ENCODE measurements at places on chromosomes 16 and 17.

- DNase-seq: no peak
Measured at GRCh38 chr16:61797296-61797795, 238.9 kb downstream of the CDH8 start.

DNA sequence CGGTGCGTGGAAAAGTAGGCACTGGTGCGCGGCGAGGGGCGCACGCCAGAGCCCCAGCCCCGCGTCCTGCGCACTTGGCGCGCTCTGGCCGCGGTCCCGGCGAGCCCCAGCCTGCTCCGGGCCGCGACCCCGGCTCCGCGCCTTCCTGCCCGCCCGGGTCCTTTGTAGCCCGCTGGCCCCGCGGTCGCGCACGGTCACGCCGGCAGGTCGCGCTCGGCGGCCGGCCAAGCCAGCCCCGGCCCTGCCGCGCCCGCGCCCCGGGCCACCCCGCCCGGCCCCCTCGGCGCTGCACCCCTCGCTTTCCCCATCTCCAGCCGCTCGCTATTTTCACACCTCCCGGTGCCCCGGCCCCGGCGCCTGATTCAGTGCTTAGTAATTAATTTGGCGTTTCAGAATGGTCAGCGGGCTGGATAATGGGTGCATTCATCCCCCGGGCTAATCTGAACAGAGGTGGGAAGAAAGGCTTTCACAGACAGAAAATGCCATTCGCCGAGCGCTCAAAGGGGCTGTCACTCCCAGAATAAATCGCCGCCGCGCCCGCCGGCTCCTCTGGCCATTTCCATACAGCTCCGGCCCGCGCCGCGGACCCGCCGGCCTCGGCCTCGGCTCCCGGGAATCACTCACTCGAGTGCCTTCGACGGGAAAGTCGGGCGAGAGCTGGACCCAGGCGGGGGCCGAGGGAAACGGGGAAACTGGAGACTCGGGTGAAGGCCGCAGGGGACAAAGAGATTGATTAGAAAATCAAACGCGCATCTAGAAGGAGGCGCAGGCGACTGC lies 17.8 kb upstream of the NTN1 start:
- no peak for DNase-seq

DNA sequence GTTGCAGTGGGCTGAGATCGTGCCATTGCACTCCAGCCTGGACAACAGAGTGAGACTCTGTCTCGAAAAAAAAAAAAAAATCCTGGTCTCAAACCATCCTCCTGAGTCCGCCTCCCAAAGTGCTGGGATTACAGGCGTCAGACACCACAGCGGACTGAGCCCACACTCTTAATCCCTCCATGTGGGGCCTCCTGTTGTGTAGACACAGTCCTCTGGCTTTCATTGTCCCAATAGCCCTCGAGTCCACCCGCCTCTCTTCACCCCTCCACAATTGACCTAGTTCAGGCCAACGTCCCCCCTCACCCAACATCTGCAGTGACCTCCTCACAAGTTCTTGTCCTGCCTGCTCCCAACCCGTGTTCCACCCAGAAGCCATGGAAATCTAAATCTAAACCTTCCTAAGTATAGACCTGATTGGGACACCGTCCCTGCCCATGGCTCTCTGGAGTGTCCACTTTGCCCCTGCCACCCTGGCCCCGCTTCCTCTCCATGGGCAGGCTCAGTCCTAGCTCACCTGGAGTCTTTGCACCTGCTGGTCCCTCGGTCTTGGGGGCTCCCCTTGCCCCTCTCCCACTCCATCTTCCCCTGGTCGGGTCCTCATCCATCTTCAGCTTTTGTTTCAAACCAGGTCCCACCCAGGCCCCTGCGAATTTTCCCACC lies 46.7 kb downstream of the HAPSTR1 start:
- no peak for DNase-seq

DNA sequence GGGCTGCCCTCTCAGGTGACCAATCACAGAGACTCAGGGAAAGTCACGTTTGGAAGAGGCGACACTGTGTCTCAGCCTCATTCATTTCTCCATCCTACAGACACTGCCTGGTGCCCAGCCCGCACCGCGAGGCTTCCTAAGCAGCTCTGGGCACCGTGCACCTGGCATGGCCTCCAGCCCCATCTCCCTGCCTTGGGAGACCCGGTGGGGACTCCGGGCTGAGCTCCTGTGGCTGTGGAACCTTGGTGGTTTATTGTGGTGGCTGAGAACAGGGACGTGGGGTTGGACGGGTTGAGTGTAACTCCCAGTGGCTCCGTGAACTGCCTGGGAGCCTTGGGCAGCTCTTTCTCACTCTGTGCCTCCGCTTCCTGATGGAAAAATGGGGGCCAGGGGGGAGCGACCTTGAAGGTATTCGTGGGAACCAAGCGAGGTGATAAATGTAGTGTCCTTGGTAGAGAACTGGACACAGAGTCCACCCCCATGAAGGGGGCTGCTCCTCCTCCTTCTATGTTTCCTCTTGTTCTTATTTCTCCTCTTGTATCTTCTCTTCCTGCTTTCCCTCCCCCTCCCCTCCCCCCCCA lies 215.4 kb downstream of the SEC14L1 start:
- DNase-seq: no peak

- peak; percentile 72 for DNase-seq
Measured at GRCh38 chr17:77959926-77960521, 1.5 kb downstream of the TNRC6C start.

- DNase-seq: no peak
Measured at GRCh38 chr16:1221628-1222552, 3.2 kb downstream of the TPSG1 start.

GRCh38 chr16:855471-855870 lies 54.9 kb upstream of the GNG13 start:
- DNase-seq: no peak

GRCh38 chr16:11685844-11686618 lies 17.8 kb downstream of the SNN start:
- no peak for DNase-seq

DNA sequence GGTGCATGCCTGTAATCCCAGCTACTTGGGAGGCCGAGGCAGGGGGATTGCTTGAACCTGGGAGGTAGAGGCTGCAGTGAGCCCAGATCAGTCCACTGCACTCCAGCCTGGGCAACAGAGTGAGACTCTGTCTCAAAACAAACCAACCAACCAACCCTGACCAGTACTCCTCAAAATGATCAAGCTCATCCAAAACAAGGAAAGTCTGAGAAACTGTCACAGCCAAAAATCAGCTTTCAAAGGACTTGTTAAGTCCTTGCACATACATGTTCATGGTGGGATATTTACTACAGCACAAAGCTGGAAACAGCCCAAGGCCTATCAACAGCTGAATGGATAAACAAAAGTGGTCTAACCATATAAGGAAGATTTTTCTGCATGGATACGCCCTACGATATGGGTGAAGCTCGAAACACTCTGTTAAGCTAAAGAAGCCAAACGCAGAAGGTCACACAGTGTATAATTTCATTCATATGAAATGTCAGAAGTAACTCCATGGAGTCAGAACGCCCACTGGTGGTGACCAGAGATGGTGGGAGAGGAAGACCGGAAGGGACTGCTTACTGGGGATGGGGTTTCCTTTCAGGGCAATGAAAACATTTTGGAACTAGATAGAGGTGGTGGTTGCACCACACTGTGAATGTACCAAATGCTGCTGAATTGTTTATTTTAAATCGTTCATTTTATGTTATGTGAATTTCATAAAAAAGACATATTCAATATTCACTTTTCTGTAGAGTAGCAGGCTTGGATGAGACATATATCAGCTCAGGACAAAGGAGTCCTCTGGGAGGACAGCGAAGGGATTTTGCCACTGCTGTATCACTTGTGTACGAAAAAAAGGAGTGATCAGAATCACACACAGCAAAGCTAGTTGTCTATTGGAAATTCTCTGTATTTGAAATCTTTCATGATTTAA lies 17.7 kb downstream of the CCL17 start:
- peak; percentile 43 for DNase-seq

GRCh38 chr16:23304620-23305019 lies 2.5 kb downstream of the SCNN1B start:
- no peak for DNase-seq

DNA sequence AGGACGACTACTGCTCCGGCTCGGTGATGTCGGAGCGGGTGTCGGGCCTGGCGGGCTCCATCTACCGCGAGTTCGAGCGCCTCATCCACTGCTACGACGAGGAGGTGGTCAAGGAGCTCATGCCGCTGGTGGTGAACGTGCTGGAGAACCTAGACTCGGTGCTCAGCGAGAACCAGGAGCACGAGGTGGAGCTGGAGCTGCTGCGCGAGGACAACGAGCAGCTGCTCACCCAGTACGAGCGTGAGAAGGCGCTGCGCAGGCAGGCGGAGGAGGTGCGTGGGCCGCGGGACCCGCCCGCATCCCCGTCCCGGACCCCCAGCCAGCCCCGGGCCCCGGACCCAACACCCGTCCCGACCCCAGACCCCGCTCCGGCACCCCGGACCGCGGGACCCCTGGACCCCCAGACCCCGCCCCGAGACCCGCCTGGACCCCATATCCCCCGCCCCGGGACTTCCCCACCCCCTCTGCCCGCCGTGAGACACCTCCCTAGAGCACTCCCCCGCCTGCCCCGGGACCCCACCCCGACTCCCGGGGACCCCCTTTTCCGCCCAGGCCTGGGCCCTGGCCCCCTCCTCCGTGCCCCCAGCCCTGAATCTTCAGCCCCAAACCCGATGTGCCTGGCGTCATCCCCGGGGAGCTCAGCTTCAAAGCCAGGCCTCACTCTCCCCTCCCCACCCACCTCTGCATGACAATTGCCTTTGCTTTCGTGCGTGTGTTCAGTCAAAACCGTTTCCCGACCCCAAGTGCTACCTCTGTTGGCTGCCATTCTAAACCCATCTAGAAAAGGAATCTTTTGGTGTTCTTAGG lies 594 bp downstream of the MAPK8IP3 start:
- DNase-seq: peak; percentile 30

- DNase-seq: no peak
Measured at GRCh38 chr17:31907342-31907962, 5.9 kb upstream of the UTP6 start.

DNA sequence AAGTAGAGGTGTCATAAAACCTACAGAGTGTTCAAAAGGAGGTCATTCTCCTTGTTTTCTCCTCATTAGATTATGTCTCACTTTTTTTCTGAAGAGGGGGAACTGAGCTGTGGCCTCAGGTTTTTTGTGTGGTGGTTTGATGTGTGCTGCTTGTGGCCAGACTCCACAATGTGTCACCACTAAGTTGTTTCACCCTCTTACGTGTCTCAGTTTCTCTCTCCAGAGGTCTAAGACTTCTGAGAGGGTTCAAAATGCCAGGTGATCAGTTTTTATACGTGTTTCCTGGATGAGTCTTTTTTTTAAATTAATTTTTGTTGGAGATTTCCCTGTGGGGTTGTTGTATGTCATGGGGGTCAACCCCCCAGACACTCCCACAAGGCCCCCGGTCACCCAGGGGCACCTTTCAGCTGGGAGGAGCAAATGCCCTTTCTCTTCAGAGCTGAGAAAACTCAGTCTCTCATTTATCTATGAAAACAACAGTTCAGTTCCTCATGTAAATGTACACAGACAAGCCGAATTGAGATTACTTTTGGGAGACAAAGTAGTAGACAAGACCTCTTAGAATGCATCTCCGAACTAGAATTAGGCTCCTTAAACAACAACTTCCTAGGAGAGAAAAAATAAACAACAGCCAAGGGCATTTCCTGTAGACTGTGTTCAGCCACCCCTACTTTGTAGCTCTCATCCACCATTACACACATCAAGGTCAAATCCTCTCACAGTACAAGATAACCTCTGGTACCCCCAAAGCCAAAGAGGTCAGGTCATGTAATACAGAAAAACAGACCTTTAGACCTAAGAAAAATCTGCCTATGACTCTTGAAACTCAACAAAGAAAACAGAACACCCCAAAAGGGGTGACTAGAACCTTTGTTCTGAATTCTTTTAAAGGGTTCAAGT lies 23.9 kb upstream of the TMEM98 start:
- no peak for DNase-seq

GRCh38 chr16:48295488-48296281 lies 48.3 kb upstream of the ABCC11 start:
- DNase-seq: no peak

DNA sequence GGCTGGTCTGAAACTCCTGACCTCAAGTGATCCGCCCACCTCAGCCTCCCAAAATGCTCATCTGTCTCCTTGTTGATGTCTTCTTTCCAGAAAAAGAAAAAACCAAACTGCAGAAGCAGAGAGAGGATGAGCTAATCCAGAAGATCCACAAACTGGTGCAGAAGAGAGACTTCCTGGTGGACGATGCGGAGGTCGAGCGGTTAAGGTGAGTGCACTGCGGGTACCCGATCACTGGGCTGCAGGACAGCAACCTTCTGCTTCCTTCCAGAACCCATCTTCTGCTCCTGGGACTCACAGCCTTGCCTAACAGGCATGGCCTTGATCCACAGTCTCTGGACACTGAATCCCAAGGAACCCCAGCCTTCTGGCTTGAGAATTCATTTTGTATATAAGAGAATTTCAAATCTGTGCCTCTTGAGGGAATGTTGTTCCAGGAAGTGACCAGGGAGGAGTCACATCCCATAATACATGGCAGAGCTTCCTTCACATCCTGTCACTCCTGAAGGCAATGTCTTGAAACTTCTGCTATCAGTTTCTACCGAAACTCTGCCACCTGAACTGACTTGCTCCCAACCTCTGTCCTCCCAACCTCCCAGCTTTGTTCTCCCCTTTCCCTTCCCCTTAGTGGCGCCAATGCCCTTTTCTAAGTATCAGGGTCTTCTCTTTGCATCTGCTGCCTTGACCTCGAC lies 61.7 kb downstream of the MARF1 start:
- no peak for DNase-seq

DNA sequence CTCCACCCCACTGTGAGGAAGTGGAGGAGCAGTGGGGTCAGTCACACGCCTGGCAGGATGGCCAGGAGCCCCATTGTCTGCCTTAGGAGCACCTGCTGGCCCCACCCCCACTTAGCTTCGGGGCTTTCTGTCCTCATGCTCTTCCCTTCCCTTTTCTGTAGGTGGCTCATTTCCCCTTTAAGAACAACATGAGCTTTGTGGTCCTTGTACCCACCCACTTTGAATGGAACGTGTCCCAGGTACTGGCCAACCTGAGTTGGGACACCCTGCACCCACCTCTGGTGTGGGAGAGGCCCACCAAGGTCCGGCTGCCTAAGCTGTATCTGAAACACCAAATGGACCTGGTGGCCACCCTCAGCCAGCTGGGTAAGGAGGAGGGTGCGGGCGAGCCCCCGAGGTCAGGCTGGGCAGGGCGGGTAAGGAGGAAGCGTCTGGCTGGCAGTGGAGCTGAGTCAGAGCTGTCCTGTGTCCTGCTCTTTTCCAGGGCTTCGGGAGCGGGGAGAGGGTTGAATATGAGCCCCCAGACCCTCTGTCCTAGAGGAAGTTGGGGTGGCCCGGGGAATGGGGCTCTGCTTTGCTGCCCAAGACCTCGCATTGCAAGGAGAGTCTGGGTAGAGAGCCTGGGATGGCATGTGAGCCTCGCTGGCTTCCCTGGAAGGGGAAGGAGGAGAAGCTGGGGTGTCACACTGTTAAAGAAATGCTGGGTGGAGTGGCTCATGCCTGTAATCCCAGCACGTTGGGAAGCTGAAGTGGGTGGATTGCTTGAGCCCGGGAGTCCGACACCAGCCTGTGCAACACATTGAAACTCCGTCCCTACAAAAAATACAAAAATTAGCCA lies 9.2 kb upstream of the SERPINF1 start:
- no peak for DNase-seq

DNA sequence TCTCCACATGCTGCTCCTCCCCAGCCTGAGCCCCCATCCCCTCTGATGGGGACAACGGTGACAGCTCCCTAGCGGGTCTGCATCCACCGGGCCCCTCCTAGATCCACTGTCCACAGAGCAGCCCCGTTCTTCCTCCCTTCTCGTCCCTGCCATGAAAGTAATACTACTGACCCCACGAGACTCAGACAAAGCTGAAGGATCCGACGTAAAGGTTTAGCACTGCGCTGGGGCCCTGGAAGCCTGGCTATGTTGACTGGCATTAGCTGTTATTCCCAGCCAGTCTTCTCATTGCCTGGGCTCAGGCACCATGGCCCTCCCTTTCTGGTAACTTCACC lies 30.7 kb downstream of the VAC14 start:
- DNase-seq: no peak
